Bone marrow (tissue), 2 donors: ENCODE measurements at places on chromosomes 6 and 20.
A peak's percentile ranks its signal among the peaks of the same experiment; 100 is the strongest.

- DNase-seq, result no peak
Observed at GRCh38 chr6:137432054-137432611, 62.1 kb downstream of the OLIG3 start.

- no peak for DNase-seq
Observed at GRCh38 chr6:139650941-139651340, 276.5 kb upstream of the CITED2 start.

GRCh38 chr6:157066781-157067491, 256.4 kb downstream of the TMEM242 start:
- DNase-seq, result no peak

- no peak for DNase-seq
Observed at GRCh38 chr20:62522748-62523396, 47.1 kb upstream of the GATA5 start.

DNA sequence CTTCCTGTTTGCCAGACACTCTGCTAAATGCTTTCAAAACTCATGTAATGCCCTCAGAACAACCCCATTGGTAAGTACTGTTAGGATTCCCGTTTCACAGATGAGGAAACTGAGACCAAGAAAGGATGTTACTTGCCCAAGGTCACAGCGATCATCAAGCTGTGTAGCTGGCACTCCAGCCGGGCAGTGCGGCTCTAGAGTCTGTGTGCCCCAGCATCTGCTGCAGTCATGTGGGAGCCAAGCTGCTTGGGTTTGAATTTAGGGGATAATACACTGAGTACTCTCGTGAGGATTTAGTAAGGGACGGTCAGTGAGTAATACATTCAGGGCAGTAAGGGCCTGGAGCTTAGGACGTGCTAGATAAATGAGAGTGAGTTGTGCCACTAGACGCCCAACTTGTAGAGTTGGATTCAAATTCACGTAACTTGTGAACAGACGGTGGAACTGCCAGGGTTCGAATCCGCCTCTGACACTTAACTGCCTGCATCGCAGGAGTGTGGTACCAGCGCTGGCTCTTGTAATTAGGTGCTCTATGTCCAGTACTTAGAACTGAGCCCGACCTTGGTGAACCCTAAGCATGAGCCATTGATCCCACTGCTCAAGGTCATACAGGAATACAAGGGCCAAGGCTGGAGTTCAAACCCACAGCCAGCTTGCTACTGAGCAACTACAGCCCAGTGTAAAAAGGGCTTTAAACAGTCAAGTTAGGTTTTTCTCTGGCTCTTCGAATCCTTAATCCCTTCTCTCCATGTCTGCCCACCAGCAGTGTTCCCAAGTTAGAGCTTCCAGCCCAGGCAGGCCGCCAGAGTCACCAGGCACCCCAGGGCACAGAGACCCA, 70.2 kb downstream of the EYA2 start:
- no peak for DNase-seq

GRCh38 chr6:75673884-75674283, 72.2 kb downstream of the SENP6 start:
- DNase-seq, result no peak

GRCh38 chr6:41027799-41028560, 11.0 kb downstream of the UNC5CL start:
- peak; percentile 87 for DNase-seq

GRCh38 chr20:39016041-39016440, 53.9 kb downstream of the DHX35 start:
- no peak for DNase-seq

GRCh38 chr6:124962639-124963415, 590 bp downstream of the RNF217 start:
- no peak for DNase-seq

GRCh38 chr20:33811776-33812151, 616 bp downstream of the CHMP4B start:
- no peak for DNase-seq

GRCh38 chr20:46787991-46788762, 78.7 kb downstream of the SLC2A10 start:
- DNase-seq, result no peak

- DNase-seq, result no peak
Observed at GRCh38 chr6:73830119-73830518, 134.1 kb downstream of the CD109 start.
